ENCODE measurements at places on chromosomes 11 and 22. TPM values are rescaled to one million over a fixed set of nuclear protein-coding genes. Genes with fewer than 3 reads are reported as not detected.

Gene INS
- not detected for total RNA-seq

- no peak for DNase-seq
Measured at GRCh38 chr22:38477585-38477984, 9.7 kb downstream of the KDELR3 start.

DNA sequence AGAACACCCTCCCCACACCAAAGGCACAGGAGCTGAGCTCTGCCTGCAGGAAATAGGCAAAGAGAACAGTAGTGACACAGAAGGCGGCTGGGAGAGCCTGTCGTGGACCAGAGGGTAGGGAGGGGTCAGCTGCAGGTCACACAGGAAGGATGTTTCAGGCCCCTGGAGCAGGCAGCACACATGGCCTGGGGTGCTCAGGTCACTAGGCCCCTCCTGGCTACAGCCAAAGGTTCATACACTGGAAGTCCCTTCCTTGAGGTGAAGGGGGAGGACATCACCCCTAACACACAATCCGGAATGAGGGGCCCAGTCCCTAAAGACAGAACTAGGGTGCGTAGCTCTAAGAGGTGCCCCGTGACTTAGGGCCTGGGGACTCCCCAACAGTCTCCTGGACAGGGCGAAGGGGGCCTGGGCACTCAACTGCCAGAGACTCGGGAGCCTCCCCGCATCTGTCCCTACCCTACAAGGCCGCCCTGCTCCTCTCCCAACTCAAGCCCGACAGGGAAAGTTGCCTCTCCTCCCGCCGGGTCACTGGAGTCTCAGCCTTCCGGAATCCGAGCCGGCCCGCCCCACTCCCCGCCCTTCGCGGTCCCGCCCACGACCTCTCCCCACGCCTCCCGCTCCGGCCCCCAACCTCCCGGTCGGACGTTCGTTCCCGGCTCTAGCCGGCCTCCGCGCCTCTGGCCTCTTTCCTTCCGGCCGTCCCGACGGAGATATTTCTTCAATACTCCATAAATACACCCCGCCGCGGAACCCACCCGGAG, at the start of gene CYB5R2:
Gene CYB5R2 (minus strand): TSS at position 541 of the 764 bp plus-strand sequence. CDS start 675 bp downstream, outside the sequence.
- no peak for DNase-seq

DNA sequence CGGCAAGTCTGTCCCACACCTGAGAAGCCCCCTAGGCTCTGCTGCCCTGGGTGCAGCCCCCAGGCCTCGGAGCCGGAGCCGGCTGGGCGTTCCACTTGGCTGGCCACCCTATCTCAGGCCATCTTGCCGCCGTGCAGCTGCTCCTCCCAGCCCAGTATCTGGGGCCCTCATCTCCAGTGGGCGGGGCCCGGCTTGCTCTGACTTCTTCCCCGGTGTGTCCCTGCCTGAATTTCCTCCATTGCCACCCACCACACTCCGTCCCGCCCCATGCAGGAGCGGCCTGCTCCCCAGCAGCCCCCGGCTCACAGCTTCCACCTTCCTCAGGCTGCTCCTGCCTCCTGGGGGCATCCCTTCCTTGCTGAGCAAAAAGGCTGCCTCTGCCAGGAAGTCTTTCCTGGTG, 46.6 kb downstream of the WNT7B start:
- no peak for DNase-seq

- DNase-seq = no peak
Measured at GRCh38 chr11:110305169-110306018, 9.0 kb upstream of the RDX start.

GRCh38 chr11:85494396-85494795, 132.7 kb downstream of the DLG2 start:
- no peak for DNase-seq

GRCh38 chr11:42786981-42787380, 524.8 kb upstream of the API5 start:
- no peak for DNase-seq

GRCh38 chr22:19806213-19807160, 45.9 kb downstream of the TBX1 start:
- DNase-seq = no peak

- DNase-seq = no peak
Measured at GRCh38 chr22:44266796-44267760, 45.7 kb downstream of the SHISAL1 start.

Gene CTSW
- not detected for total RNA-seq

GRCh38 chr22:27724157-27724556, 77.4 kb downstream of the MN1 start:
- no peak for DNase-seq

- no peak for DNase-seq
Measured at GRCh38 chr11:66843776-66844495, 695 bp downstream of the RCE1 start.
